ENCODE measurements at places on chromosomes 3 and 15.

GRCh38 chr3:17852217-17852616 is 109.8 kb upstream of the TBC1D5 start:
- no peak for DNase-seq

GRCh38 chr3:66403323-66403990 is 97.4 kb downstream of the LRIG1 start:
- no peak for DNase-seq

DNA sequence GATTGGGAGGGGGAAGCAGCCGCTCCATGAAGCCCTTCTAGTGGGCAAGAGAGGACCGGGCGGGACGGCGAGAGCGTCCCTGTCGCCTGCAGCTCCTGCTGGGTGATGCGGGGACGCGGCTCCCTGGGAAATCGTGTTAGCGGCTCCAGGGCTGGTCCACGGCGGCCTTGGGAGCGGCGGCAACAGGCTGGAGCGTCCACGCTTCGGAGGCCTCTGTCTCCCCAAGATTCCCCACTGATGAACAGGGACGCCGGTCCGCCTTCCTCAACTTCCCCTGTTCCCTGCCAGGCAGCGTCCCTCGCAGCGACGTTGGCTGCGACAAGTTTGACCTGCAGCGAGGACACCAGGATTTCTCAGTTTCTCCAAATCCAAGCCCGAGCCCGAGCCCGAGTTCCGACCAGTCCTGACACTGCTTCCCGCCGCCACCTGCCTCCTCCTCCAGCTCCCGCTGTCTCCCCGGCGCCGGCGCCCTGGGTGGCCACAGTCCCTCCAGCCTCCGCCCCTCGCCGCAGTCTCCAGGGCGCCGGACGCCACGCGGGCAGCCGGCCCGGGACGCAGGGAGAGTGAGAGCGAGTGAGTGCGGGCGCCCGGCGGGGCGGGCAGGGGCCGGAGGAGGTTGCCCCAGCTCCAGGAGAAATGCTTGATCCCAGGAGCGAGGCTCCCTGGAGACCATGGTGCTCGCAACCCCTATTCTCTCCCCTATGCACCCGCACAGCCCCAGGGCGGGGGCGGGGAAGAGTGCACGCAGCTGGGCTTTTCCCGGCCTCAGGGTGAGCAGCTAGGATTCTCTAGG is 78.1 kb upstream of the RNF7 start:
- no peak for DNase-seq

DNA sequence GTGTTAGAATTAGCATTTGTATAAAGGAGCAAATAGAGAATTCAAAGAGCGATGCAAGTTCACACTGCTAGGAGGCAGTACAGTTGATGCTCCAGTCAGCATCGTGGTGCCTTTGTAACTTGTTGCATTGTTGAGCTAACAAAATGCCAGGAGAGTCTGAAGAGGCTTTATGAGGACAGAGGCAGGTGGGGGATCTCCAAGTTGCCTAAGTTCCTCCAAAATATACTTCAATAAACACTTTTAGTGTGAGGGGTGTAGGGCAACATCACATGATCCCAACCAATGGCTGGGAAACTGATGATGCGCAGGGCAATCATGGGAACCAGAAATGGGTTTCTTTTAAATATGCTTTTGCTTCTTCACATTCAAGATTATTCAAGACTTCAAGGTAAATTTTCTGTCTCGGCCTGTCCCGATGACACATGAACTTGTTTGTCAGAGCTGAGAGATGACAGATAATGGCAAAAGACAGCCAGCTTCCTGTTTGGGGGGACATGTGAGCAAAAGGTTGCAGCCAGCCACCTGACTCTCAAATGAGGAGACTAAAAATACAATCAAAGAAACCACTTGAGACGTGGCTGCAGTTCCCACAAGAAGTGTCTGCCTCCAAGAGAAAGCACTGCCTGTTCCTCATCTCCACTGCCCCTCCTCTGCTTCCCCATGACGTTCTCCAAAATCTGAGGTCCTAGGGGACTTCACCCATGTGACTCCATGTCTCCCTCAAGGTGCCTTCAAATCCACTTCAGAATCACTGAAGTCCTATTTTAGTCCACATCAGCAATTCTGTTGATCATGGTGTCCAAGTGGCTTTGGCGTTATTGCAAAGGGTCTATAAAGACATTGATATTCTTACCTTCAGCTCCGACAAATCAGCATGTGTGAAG is 39.3 kb downstream of the KLHL6 start:
- DNase-seq, result peak; percentile 37

DNA sequence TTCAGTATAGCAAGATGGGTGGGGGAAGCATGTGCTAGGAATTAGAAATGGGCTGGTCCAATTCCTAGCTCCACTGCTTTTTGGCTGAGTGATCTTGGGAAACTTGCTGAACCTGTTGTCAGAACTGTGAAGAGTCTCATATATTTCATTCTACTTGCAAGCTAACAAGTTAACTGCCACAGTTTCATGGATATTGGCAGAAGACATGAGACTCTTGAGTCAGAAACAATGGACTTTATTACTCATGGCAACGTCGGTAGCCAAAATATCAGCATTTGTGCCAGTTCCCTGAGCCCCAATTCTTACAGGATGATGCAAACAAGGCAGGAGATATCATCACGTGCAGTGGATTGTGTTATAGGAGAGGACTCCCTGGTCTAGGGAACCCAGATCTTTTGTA is 26.6 kb upstream of the PLAAT1 start:
- no peak for DNase-seq

DNA sequence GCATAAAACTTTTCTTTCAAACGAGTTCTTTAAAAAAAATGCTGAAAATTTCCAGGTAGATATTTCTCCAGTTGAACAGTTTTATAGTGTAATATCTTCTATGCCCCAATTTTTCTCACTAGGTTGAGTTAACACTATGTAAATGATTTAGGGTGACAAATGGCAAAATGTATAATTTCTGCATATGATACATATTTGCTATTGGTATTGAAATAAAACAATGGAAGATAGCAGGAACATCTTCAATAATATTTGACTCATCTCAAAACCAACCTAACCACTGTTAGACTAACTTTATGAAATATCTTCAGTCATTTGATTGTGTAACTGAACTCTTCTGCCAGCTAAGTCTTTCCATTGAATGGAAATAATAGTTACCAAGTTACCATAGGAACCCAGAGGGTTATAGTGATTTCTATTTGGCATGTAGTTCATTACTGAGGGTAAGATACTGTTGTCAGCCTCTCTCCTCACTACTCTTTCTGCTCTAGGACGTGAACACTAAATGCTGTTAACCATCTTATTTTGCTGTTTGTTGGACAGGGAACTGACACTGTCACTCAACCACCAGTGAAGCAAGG is 824.7 kb upstream of the NECTIN3 start:
- no peak for DNase-seq

- no peak for DNase-seq
Observed at GRCh38 chr15:52337198-52337853, 41.7 kb upstream of the MYO5C start.

DNA sequence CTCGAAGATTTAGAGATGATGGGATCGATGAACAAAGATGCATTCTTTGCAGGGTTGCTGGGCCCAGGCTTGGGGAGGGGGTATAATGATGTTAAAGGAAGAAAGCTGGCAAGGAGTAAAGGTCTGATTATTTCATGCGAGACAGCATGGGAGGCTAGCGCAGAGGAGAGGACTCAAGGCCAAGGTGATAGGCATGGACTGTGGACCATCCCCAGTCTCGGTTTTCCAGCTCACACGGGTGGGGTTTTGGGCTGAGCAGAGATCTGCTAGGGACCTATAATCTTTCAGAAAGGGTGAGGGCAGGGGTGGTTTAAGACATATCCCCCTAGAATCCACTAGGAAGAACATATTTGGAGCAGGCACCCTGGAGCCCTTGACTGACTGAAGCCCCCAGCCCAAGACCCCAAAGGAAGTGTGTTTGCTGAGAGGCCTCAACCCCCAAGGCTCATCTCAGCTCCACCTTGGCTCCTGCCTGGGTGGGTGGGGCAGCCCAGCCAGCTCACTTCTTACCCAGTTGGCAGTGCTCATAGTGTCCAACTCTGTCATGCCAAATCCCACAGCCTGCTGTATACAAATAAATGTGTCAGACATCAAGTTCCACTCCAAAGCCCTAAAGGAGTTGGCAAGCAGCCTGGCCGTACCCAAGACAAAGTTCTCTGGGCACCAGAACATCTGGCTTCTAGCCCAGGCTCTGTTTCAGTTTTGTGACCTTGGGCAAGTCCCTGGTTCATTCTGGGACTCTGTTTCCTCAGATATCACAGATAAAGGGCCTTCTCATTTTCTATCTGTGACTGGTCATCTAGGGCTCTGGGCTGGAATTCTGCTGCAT is 17.9 kb downstream of the ACSBG1 start:
- DNase-seq, result no peak

- no peak for DNase-seq
Observed at GRCh38 chr15:95793231-95793630, 537.3 kb upstream of the NR2F2 start.

DNA sequence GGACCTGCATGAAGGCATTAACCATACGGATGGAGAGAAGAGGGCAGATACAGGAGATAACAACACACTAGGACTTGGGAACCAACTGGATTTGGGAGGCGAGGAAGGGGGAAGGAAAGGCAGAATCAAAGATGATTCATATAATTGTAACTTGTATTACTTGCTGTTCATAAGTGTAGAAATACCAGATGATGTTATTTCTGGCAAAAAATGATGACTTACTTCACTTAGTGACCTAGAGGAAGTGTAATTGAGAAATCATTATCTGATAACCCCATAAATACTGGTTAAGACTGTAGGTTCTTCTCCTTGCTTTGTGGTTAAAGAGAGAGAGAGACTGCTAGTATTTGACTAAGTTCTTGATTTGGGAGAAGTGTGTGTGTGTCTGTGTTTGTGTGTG is 50.5 kb upstream of the GK5 start:
- DNase-seq, result no peak

DNA sequence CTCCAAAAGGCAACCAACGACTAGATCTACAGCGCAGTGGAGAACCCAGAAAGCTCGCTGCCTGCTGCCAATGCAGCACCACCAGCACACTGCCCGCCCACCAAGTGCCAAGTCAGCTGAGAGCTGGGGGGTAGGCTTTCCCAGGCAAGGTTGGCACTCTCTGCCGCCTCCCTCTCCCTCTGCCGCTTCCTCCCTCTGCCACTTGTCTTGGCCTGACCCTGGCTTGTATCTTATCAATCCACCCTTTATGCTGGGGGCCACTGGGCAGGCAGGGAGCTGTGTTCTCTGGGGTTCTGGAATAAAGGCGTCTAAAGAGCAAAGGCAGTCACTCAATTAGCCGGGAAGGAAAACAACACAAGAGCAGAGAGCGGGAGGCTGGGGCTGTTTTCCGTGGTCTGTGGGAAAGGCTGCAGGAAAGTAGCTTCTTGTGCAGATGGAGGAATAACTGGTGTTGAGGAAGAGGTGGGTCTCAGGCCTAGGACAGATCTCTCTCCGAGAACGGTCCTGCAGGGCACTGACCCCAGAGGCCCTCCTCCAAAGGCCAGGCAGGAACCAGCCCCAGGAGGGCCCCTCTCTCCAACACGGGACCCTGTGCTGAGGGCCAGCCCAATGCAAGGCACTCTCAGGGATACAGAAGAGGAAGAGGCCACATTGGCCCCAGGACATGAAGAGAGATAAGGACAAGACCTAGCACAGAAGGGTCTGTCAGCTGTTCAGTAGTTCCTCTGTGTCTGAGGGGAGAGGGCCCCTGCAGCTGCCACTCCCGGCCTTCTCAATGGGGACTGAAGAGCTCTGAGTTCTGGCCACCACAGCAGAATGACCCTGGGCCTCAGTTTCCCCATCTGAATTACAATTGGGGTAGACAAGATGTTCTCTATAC is 30.8 kb downstream of the ACSBG1 start:
- no peak for DNase-seq

DNA sequence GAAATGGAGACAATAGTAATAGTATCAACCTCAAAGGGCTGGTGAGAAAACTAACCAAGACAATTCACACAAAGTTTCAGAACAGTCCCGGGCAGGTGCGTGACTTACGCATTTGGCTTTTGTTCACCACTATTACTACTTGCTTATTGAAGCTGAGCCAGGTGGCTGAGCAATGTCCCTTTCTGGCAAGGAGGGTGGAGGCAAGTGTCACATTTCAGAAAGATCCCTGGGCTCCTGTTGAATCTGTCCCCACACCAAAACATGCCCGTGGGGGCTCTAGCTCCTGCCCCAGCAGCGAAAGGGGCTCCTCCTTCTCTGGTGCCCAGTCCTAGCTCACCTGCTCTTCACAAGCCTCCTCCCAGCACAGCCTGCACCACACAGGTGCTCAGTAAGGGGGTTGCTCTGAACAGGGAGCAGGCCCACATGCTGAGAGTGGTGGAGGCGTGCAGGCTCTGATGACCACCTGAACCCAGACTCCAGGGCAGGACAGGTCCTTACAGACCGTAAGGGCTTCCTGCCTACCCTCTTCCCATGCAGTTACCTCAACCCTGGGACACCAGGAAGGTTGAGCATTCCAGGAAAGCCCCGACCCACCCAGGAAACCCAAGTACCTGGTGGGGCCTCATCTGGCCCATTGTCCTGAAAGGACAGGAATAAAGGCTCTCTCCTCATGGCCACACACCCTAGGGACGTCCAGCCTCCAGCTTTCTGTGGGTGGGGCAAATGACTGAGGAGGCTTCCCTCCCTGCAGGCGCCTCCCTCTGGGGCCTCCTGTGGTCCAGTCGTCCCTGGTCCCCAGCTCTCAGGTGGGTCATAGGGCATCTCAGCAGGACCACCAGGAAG is 32.6 kb downstream of the SEMA7A start:
- no peak for DNase-seq

DNA sequence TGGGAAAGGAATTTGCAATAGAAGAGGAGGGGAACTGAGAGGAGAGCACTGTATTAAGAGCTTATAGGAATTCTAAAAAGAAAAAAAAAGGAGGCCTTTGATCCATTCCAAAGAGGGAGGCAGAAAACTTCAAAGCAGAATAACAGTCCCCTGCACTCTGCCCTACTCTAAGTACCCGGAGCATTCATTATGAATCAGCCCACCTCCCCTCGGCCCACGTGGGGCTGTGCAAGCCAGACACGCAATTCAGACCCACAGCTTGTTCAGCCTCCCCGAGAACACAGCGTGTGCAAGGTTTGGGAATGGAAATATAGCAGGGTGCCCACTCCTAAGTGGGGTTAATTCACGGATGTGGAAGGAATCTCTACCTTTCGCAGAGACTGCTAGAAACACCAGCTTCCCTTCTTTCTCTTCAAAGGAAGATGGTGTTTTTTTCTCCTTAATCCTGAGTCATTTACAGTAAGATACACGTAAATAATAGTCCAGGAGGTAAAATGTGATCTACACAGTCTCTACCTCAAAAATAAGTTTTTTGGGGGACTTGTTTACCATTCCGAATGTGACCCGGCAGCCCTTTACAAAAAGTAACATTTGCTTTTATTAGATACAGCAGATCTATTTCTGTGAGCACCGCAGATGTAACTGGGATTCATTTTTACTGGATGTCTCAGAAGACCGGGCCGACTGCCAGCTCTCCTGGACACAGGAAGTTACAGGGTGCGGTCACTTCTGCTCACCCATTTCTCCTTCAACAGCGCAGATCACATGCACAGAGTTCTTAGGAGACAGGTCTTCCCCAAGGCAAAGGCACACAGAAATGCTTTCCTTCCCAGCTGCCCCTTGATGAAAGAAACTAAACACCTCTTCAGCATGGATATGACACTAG is 768.5 kb upstream of the CFAP20DC start:
- DNase-seq, result no peak

GRCh38 chr15:52010633-52011595 is 8.1 kb upstream of the MAPK6 start:
- no peak for DNase-seq

Data from stimulated activated CD8-positive, alpha-beta memory T cell treated with anti-CD3 and anti-CD28 coated beads, Interleukin-2, amount 100 ng/mL, for 1 hour (primary cell).